Activated CD4-positive, alpha-beta memory T cell treated with anti-CD3 and anti-CD28 coated beads for 36 hours (primary cell): ENCODE measurements at places on chromosomes 3 and 15. TPM values are rescaled to one million over a fixed set of nuclear protein-coding genes. Genes with fewer than 3 reads are reported as not detected.

The TAGLN3 gene
- total RNA-seq: 0.78 TPM

The DISP2 gene
- total RNA-seq: 0.02 TPM

The GRM7 gene
- total RNA-seq: not detected

The ARGFX gene
- total RNA-seq: not detected

The KBTBD12 gene
- total RNA-seq: not detected
